Stimulated activated CD8-positive, alpha-beta memory T cell treated with anti-CD3 and anti-CD28 coated beads, Interleukin-7, amount 100 ng/mL, for 48 hours (primary cell): ENCODE measurements at places on chromosomes 12 and 14.
A peak's percentile ranks its signal among the peaks of the same experiment; 100 is the strongest.

GRCh38 chr12:45658020-45658419 is 71.5 kb upstream of the ARID2 start:
- DNase-seq: no peak

GRCh38 chr12:6437586-6437985 is 7.2 kb upstream of the CD27 start:
- no peak for DNase-seq

GRCh38 chr12:3417937-3418462 is 73.0 kb upstream of the PRMT8 start:
- no peak for DNase-seq

GRCh38 chr12:29505122-29505521 is 7.6 kb upstream of the OVCH1 start:
- no peak for DNase-seq

DNA sequence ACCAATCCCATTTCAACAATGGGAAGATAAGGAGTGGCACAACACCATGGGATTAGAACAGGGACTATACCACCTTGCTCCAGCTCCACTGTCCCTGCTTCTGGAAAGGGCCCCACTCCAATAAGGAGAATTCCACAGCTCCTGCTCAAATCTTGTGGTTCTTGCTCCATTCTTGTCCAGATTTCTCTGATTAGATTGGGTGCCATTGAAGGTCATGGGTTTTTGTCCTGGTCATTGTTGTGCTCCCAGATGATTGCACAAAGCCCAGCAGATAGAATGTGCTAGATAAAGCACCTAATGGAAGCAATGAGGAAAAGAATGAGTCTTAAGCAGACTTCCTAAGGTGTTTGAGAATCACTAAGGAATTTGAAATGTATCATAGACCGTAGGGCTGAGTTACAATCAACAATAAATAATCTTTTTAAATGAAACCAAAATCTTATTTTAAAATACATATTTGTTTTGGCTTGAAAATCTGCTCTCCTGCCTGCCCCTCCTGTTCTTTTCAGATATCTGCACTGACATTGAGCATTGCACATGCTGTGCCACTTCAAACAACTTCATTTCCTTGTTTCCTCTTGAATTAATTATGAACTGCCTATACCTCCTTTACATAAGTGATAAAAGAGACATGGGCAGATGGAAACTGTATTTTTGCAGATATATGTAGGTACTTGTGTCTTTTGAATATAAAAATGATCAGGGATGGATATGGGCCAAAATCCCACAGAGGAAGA is 115.9 kb downstream of the FGD4 start:
- DNase-seq: no peak

GRCh38 chr14:103512701-103513611 is 9.7 kb downstream of the CKB start:
- no peak for DNase-seq

- no peak for DNase-seq
These were observed 9.3 kb downstream of the TPCN1 start for GRCh38 chr12:113230315-113231234.

DNA sequence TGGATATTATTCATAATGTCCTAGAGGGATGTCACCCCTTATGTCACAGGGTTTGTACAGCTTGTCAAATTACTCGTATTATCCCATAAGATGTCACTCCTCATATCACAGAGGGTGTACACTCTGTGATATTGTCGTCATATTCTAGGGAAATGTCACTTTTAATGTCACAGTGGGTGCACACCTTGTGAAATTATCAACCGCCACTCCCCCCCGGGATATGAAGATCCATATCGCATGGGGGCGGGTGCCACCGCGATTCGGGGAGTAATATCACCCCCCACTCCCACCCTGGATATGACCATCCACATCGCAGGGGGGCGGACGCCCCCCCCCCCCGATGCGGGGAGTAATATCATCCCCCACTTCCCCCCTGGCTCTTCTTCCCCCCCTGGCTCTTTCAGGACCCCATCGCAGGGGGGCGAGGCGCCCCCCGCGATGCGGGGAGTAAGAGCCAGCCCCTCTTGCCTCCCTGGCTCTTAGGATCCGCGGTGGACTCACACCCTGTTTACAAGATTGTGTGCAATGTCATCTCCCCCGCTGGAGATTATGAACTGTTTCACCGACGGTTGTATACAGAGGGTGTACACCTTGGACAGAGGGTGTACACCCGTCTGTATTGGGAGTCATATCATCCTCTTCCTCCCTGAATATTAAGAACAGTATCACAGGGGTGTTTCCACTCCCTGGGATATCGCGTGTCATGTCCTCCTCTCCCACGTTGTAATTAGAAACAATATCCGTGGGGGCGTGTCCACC is 92.8 kb downstream of the FRMD6 start:
- no peak for DNase-seq

DNA sequence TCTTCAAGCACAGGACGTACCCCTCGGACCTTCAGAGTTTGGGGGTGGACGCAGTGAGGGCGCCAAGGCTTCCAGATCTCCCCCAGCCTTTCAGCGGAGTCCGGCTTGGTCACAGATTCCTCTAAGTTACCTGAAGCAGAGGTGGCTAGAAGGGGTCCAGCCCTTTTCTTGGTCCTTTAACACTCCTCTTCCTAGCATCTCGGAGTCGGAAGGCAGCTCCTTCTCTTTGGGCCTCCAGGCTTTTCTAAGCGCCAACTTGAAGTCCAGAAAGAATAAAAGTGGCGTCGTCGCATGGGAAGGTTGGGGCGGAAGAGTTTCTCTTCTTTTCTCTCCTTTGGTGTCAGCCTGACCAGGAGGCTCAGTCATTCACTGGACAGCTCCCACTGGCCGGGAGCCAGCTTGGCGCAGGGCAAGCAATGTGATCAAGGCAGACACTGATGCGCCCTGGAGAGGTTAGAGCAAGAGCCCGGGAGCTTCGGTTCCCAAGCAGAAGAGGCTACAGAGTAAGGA is 9.6 kb downstream of the OR6S1 start:
- DNase-seq: no peak

- DNase-seq: no peak
These were observed 3.8 kb downstream of the CIDEB start for GRCh38 chr14:24304019-24304387.

- DNase-seq: no peak
These were observed 1553.8 kb upstream of the FLRT2 start for GRCh38 chr14:83975841-83976770.

DNA sequence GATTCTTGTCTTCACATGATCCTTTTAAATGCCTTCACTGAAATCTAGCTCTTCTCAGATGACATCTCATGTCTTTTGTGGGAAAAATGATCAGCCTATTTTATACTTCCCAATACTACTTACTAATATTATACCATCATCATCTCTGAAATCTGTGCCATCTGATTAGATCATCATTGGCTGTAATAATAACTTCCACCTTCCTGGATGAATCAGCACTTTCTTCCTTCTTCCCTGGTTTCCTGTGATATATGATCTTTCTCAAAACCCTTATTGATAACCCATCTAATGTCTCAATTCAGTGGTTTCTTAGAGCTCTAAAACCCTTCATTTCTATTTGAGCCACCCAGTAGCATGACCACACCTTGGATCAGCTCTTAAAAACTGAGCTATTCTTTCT is 30.9 kb downstream of the GPR137C start:
- DNase-seq: no peak

- no peak for DNase-seq
These were observed 72.2 kb downstream of the CLIP1 start for GRCh38 chr12:122350141-122350848.

DNA sequence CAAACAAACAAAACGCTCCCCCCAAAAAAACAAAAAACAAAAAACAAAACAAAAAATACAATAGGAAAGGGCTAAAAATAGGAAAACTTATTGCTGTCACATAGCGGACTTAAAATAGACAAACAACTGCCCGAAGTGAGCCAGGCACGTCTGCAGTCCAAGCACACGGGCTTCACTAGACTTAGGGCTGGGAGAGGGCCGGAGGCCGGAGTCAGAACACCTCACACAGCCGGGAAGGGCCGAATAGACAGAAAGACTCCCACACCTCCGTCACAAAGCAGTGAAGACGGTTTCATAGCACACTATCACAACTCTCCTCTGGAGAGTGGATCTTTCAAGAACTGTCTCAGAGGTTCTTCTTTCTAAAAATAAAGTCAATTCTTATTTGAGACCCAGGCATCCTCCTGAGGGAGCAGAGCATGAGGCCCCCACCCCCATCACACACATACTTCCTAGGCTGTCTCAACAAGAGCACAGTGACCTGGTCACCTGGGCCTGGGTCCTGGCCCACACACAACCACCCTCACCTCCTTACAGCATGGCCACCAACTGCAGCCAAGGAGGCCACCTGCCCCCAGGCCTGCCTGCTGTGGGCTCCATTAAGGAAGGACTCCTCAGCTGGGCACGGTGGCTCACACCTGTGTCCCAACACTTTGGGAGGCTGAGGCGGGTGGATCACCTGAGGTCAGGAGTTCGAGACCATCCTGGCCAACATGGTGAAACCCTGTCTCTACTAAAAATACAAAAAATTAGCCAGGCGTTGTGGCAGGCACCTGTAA is 6.7 kb downstream of the BAG5 start:
- DNase-seq: no peak

GRCh38 chr12:123067654-123068053 is 83.2 kb downstream of the PITPNM2 start:
- DNase-seq: no peak

- DNase-seq: no peak
These were observed 31.9 kb upstream of the TC2N start for GRCh38 chr14:91899213-91899612.

- DNase-seq: no peak
These were observed 29.6 kb downstream of the VRK1 start for GRCh38 chr14:96826818-96827217.

DNA sequence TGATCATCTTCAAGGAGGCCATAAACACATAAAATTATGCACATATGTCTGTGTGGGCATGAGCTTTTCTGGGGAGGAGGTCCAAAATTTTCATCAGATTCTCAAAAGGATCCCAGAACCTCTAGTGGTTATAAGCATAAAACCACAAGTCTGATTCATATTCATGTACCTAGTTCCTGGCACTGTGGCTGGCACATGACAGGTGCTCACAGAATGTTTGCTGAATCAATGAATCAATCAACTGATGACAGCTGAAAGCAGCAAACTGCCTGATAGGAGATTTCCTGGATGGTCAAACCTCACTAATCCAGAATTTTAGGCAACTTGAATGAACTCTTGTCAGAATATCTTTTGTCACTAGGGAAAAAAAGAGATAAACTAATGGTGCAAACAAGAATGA is 13.5 kb upstream of the CMKLR1 start:
- DNase-seq: no peak

DNA sequence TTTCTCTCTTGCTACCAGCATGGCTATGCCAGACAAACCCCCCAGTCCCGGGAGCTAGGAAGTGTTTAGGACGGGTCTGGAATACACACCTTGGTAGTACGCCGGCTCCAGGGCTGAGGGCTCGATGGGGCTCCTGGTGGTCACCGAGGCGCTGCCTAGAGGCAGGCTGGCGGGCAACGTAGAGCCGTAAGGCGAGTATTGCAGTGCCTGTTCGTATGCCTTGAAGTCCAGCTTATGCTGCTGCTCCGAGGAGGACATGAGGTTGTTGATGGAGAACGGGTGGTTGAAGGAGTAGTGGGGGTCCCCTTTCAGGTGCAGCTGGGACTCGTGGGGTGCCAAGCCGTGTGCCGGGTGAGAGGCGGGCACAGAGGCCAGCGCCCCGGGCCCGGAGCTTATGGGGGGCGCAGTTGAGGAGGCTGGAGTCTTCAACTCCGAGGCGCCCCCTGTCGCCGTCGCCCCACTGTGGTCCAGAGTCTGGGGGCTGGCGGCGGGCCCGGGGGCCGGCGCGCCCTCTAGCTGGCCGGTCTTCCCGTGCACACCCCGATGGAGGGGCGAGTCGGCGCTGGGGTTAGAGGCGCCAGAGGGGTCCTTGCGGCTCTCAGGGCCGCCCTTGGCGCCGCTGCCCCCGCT is 3.6 kb downstream of the FOXA1 start:
- no peak for DNase-seq

DNA sequence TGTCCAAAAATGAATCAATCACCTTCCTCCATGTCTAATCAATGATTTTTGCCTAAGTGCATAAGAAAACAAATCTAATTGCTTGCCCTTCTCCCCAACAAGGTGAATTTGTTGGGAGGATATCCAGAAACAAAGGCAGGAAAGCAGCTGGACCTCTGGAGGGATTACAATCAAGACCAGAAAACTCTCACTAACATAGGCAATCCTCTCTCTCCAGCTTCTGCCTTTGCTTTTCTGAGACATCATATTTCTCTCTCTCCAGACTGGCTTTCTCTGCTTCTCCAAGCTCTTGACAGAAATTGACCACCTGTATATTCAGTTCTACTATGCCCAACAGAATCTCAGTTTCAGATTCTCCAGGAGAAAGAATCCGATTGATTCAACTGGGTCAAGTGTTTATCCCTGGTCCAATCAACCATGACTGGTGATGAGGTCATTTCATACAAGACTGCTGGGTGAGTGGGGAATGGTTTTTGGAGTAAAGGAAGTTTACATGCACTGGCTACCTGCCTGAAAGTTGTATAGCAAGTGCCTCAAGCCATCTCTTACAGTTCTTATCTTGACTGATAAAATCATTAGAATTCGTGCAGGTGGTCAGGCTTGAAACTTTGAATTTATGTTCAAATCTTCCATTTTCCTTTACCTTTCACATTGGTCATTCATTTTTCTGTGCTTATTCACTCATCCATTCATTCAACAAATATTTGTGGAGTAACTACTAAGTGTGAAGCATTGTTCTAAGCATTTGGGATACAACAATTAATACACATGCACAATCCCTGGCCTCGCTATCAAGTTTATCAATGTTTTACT is 22.2 kb upstream of the CFAP54 start:
- DNase-seq: no peak

DNA sequence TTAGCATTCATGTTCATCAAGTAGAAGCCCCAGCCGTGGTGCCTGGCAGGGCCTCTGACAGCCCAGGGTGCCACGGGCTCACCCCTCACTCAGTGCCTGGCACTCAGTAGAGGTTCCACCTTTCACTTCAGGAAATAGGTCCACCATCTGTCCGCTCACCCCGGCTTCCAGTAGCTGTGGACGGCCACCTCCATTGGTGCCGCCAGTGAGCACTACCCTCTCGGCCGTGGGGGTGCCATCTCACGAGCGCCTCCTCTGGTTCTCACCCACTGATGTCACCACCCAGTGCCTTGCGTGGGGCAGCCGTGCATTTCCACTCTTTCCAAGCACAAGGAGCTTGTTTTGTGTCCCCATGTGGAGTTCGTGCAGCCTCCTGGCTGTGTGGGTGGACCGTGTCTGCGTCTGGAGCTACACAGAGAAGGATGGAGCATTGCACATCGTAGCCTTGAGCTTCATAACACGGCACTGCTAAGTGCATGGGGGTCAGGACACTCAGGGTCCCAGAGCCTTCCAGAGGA is 41.0 kb upstream of the MMP17 start:
- DNase-seq: no peak

DNA sequence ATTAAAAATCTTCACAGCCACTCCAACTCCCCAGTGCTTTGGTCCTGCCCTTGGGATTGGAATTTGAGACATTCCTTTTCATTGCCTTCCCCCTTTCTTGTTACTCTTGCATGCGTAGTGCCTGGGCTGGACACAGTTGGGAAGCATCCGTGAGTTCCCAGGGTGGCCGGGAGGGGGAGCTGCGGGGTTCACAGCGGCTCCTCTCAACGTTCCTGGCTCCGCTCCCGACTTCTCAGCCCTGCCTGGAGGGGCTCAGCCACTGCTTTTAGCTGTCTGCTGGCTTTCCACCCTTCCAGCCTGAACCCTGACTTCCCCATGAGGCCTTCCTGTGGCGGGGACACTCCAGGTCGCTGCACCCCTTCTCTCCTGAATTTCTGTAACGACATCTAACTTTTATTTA is 3.2 kb downstream of the TEX52 start:
- peak; percentile 27 for DNase-seq
